H54 (cell line): ENCODE measurements at places on chromosomes 5 and 9.
A peak's percentile ranks its signal among the peaks of the same experiment; 100 is the strongest.

DNA sequence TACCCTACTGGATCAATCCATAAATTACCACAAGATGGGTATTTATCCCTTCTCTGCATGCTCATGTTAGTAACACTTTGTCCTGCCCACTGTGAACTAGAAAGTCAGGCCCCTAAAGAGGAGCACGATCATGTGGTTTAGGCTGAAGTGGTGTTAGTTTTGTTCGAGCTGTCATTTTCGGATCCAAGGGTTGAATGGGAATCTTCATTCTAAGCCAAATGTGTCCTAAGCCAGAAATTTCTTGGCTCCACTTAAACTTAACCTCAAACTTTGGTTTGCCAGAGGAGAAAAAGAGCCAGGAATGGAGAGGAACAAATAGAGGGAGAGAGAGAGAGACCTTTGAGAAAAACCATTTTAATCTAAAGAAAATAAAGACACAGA, 837.7 kb upstream of the ZNF608 start:
- no peak for DNase-seq

GRCh38 chr9:121770415-121771273, 119.2 kb downstream of the DAB2IP start:
- DNase-seq: peak; percentile 60

DNA sequence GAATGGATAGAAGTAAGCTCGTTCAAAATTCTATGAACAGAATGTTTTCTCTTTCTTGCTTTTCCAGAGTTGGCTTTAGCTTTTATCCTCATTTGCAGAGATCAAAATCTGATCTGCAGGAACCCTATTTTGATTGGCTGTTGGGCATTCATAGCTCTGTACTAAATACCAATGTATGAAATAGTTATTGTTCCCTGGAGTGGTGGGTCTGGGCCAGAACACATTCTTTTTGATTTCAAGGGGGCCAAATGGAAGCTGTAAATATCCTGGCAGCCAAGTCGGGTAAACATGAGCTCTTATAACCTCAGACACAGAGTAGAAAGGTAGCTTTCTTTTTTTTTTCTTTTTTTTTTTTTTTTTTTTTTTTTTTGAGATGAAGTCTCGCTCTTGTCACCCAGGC, 241.5 kb downstream of the PDZD2 start:
- no peak for DNase-seq

DNA sequence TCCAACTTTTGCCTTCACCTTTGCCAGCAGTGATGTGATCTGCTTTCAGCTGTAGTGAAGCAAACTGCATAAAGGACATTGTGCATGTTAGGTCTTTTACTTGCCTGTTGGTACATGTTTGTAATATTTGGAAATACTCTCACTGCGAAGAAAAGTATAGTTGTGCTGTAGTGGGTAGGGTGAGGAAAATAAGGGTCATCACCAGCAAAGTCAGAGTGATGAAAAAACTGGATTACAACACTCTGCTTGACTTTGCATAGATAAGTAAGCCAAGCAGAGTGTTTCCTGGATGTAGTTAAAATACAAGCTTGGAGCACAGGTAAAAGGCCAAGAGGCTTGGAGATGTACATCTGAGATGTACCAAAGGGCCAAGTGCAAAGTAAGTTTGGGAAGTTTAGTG, 16.7 kb downstream of the TGFBR1 start:
- no peak for DNase-seq

GRCh38 chr5:146878476-146879172, at the start of gene PPP2R2B:
TSS of gene PPP2R2B (minus strand) at chr5:146878757.
- DNase-seq: peak; percentile 79

GRCh38 chr5:72955143-72955767, 586 bp upstream of the FCHO2 start:
- DNase-seq: peak; percentile 49

- no peak for DNase-seq
These were observed 137.7 kb upstream of the SMIM23 start for GRCh38 chr5:171647904-171648260.

- no peak for DNase-seq
These were observed 1717.9 kb downstream of the EFNA5 start for GRCh38 chr5:105952875-105953274.

DNA sequence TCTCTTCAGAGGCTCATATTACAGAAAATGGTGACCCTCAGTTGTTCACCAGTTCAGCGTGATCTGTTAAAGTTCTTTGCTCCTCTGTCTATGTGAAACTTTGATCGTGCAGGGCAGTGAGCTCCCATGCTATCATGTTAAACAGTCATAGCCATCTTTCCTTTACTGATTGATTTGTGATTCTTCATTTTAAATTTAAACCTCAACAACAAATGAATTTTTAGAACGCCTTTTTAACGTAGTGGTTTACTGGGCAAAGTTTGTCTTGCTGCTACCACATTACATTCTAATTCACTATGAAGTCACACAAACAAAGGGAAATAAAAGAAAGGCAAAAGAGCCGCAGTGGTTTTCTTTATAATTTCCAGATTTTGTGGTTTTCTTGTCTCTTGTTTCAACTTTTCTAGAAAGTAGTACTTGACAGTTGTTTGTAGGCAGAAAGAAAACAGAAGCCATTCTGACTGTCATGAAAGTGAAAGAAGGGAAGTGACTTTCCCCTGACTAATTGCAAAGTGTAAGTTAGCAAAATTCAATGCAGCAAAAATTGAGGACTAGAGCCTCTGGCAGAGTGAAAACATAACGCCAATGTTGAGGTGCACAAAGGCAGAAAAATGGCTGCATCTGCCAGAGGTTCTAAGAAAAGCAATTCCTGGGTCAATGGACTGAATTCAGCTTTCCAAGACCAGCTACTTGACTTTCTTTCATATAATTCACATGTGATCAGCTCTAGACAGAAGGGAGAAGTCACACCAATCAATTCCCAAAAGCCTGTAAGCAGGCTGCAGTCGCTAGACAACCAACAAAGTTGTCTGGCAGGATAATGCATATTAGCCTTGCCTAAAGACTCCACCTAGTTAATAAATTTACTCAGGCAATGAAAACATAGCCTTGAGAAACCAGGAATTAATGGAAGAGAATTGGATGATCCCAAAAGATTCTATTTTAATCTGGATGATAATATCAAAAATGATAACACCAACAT, 7.1 kb upstream of the IFNA6 start:
- no peak for DNase-seq

DNA sequence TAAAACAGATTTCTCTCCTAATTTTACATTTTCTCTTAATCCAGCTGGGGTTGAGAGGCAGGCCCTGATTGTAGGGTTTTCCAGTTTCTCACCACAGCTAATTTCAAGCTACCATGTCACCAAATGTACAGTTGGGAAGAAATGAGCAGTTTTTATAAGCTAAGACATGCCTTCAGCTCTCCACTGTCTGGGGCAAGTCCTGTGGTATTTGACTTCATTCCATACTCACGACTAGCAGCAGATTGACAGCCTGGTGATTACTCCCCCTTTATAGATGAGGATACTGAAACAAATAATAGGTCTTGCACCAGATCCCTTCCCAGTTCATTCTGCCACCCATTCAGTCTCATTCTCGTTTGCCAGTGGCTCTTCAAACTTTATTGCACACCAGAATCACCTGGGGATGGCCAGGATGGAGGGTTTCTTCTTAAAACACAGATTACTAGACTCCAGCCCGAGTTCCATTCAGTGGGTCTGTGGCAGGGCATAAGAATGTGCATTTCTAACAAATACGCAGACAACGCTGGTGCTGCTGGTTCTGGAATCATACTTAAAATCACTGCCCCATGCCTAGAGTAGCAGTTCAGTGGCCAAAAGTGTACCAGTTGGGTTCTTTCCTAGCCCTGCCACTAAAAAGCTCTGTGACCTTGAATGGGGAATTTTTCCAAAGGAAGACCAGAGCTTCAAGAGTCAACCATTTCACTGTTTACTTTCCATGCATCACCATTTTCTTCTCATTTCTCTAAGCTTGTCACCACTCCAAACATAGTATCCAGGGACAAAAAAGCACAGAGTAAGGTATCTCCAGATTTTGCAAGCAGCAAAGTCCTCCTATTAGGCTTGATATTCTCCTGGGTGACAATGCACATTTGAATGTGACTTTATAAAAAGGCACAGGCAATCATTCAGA, 64.3 kb downstream of the CSNK1A1 start:
- no peak for DNase-seq

DNA sequence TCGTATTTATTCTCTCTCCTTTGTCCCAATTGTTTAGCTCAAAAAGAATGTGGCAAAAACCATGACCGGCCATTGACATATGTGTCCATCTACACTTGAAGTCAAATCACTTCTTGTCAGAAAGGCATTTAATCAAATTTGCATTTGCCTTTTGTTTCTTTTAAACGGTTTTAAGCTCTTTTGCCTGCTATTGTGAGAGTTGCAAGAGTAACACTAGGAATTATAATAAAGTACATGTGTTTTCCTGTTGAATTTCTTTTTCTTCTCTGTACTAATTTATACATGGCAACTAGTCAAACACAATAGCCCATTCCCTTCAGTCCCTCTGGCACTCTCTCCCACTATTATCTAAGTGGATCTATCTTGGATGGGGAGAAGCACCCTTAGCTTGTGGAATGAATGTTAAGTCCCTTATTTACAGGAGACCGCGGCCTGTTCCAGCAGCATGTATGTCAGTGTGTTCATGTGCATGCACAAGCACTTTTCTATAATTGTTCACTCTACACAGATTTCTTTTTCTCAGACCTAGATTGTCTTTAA, 3.2 kb downstream of the ADAMTSL1 start:
- no peak for DNase-seq

DNA sequence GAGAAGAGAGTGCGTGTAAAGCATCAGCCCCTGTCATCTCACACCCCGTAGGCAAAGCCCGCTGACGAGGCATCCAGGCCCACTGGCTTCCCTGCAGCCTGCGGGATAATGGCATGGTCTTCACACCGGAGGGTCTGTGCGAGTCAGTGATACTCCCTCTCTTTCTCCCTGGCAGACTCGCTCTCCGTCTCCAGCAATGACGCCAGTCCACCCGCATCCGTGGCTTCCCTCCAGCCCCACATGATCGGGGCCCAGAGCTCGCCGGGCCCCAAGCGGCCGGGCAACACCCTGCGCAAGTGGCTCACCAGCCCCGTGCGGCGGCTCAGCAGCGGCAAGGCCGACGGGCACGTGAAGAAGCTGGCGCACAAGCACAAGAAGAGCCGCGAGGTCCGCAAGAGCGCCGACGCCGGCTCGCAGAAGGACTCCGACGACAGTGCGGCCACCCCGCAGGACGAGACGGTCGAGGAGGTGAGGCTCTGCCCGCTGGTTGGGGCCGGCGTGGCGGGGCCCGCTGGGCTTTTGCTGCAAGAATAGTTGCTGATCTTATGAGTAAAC, 120.7 kb upstream of the OTULINL start:
- no peak for DNase-seq

DNA sequence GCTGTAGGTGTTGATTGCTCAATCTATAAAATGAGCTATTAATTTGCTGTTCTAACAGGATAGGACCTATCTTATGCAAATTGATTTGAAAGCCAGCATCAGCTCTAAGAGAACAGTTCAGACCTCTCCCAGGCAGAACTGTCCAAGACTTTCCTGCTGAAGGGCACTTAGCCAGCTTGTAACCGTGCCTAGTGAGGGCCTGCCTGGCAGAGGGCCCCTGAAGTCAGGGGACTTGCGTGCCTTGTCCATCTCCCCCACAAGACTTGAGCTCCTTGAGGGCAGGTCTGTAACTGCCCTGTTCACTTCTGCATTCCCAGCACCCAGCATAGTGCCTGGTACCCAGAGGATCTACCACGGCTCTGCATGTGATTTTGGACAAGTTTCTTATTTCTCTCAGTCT, 293.4 kb downstream of the CDK5RAP2 start:
- no peak for DNase-seq

DNA sequence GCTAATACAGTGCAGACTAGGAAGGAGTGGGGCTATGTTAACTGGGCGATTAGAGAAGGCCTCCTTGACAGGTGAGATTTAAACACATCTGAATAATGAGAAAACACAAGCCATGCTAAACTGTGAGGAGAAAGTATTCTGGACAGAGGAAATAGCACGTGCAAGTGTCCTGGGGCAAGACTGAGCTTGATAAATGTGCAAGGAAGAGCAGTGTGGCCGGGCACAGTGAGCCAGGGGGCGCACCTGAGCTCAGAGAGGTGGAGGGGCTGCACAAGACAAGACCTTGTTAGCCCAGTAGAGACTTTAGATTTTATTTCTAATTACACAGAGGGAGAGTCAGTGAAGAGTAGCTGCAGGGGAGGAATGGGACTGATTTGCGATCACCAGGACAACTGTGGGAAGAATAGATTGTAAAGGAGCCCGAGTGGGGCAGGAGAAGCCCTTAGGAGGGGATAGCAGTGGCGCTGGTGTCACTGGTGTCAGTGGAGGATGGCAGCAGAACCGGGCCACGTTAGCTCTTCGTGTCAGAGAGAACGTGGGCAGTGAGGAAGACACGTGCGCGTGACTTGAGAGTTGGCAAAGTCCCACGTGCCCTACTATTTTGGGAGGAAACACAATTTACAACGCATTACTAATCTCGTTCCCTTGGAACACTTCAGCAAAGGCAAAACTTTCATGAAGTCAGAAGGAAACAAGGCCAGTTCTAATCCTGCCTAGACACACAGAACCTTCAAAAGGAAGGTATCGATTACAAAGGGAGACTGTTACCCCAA, 17.9 kb upstream of the C5orf47 start:
- DNase-seq: no peak

DNA sequence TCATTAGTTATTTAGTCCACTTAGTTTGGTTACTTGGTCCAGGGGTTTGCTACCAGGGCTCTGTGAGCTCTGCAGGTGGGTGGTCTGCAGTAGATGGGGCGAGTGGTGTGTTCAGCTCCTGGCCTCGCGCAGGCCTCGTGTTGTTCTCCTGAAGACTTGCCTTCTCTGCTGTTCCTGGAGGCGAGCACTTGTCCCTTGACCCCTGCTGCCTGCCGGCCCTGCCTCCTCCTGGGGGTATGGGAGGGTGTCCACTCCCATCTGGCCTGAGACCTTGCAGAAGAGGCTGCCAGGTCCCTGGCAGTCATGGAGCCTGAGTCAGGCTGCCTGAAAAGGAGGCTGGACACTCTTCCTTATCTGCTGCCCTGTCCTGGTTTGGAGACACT, 137.0 kb downstream of the CACNA1B start:
- DNase-seq: no peak

DNA sequence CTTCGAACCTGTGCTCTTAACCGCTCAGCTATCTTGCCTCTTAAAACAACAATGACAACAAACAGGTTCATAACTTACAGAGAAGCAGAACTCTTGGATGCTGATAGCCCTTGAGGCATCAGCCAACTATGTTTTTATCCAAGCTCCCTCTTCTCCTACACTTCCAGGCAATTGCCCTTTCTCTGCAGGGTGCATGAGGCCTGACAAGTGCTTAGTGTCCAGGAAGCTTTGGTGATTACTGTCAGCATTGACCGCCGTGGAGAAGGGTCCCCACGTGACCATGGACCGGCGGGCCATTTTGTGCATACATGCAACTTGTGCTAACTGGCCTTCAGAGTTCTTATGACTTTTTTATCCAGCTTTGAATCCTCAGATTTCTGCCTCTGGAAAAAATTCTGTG, 71.2 kb downstream of the ADCY2 start:
- DNase-seq: no peak

DNA sequence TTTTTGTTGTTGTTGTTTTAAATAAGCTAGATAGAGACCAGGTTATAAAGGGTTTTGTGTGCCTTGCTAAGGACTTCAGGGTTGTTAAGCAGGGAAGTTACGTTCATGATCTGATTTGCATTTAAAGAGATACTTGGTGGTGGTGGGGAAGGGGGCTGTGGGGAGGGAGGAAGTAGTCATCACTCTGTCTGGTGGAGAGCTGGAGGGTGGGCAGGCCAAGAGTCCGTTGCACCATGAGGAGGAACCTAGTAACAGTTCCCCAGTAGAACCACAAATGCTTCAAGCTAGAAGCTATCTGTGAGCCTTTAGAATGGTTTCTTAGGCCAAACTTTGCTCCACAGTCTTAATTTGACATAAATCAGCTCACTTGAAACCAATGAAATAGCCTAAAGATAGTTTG, 18.7 kb upstream of the ROPN1L start:
- DNase-seq: no peak
